Naive B cell (primary cell): ENCODE measurements at places on chromosomes 5 and 9.

- H3K36me3 ChIP-seq: peaks cover 12% of the 10 kb centered on the region
- peaks cover 11% of the 10 kb centered on the region for H3K27me3 ChIP-seq
- no peak overlapping the region for H3K4me3 ChIP-seq
- no peak for DNase-seq
Measured at GRCh38 chr5:138471052-138471361, 5.7 kb downstream of the EGR1 start.

- H3K4me1 ChIP-seq: peaks cover 24% of the 10 kb centered on the region
- no peak overlapping the region for H3K27ac ChIP-seq
- H3K36me3 ChIP-seq: peaks cover 11% of the 10 kb centered on the region
- DNase-seq: no peak
- no peak overlapping the region for H3K4me3 ChIP-seq
- no peaks in the 10 kb centered on the region for H3K27me3 ChIP-seq
Measured at GRCh38 chr9:79629721-79630120, 58.0 kb downstream of the TLE4 start.

DNA sequence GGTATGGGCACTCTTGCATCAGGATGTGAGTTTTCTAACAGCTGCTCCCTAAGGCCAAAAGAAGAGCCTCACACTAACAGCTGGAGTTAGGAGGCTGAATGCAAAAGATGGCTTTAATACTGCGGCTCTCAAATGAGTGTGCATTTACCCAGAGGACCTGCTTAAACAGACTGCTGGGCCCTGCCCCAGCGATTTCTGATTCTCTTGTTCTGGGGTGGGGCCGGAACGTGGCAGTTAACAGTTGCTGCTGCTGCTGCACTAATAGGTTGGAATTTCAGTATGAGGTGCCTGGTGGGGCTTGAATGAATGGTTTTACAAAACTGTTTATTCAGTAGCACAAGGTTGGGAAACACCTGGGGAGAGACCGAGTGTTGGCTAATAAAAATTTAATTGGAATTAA, 26.1 kb downstream of the HMGCR start:
- H3K27ac ChIP-seq: no peak overlapping the region
- peaks cover 25% of the 10 kb centered on the region for H3K36me3 ChIP-seq
- no peaks in the 10 kb centered on the region for H3K27me3 ChIP-seq
- no peak for DNase-seq
- no peak overlapping the region for H3K4me3 ChIP-seq
- no peaks in the 10 kb centered on the region for H3K4me1 ChIP-seq

- H3K27ac ChIP-seq: peak overlapping the region; percentile 39
- H3K36me3 ChIP-seq: no peaks in the 10 kb centered on the region
- H3K27me3 ChIP-seq: no peaks in the 10 kb centered on the region
- H3K4me1 ChIP-seq: peaks cover 23% of the 10 kb centered on the region
Measured at GRCh38 chr5:116492776-116493175, 81.8 kb downstream of the SEMA6A start.

- peaks cover 43% of the 10 kb centered on the region for H3K27me3 ChIP-seq
- H3K27ac ChIP-seq: no peak overlapping the region
- H3K36me3 ChIP-seq: no peaks in the 10 kb centered on the region
- no peak for DNase-seq
Measured at GRCh38 chr9:127660886-127661741, 45.7 kb upstream of the CFAP157 start.

GRCh38 chr5:116785106-116785505, 210.5 kb upstream of the SEMA6A start:
- DNase-seq: no peak
- H3K4me1 ChIP-seq: no peaks in the 10 kb centered on the region
- no peaks in the 10 kb centered on the region for H3K27me3 ChIP-seq
- H3K4me3 ChIP-seq: no peak overlapping the region

- H3K4me3 ChIP-seq: peak within 1 kb of the TSS; percentile 55
- no peak for DNase-seq
- no peak within 1 kb of the TSS for H3K27ac ChIP-seq
- peaks cover 11% of the 10 kb centered on the region for H3K4me1 ChIP-seq
Measured at GRCh38 chr5:146878476-146879172, at the start of gene PPP2R2B. PPP2R2B (minus strand) TSS chr5:146878757.

GRCh38 chr9:5957166-5957565, 58.3 kb downstream of the RANBP6 start:
- no peaks in the 10 kb centered on the region for H3K36me3 ChIP-seq
- H3K27me3 ChIP-seq: no peaks in the 10 kb centered on the region
- DNase-seq: no peak
- no peak overlapping the region for H3K27ac ChIP-seq
- no peak overlapping the region for H3K4me3 ChIP-seq

- no peak overlapping the region for H3K27ac ChIP-seq
- H3K27me3 ChIP-seq: no peaks in the 10 kb centered on the region
- H3K36me3 ChIP-seq: no peaks in the 10 kb centered on the region
Measured at GRCh38 chr9:77544546-77544945, 103.6 kb downstream of the GNA14 start.

DNA sequence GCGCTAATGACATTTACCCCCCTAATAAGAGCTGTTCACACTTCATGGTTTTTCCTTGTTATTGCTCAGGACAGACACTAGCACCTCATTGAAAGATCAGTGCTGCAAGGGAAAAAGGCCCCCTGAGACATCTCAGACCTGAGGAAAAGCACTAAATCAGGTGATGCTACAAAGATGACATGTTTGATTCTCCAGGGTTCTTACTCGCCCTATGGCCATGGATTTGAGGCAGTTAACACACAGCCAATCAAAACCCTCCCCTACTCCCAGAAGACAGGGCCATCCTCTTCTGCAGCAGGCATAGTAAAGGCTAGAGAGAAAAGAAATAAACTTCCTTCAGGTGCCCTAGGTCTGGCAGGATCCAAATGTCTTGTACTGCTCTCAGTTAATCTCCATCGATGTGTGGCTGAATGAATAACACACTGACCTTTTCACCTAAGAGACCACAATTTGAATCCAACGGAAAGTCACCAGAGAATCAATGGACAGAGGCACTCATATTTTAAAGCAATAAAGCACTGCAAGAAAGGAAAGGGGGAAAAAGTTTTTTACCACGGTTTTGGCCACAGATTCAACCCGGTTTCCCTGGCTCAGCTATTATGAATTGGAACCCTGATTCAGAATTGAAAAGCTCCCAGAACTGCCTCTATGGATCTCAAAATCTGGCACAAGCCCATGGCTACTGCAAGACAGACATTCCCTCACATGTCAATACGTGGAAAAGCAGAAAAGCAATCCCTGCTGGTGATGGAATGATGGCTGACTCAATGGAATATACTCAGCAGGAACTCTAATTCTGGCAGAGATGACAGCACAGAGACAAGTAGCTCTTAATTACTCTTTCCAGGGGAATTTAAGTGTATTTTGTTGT, 329.5 kb downstream of the BNC2 start:
- no peak for DNase-seq
- H3K4me3 ChIP-seq: no peak overlapping the region
- H3K27ac ChIP-seq: no peak overlapping the region
- H3K4me1 ChIP-seq: no peaks in the 10 kb centered on the region
- no peaks in the 10 kb centered on the region for H3K36me3 ChIP-seq
- no peaks in the 10 kb centered on the region for H3K27me3 ChIP-seq

DNA sequence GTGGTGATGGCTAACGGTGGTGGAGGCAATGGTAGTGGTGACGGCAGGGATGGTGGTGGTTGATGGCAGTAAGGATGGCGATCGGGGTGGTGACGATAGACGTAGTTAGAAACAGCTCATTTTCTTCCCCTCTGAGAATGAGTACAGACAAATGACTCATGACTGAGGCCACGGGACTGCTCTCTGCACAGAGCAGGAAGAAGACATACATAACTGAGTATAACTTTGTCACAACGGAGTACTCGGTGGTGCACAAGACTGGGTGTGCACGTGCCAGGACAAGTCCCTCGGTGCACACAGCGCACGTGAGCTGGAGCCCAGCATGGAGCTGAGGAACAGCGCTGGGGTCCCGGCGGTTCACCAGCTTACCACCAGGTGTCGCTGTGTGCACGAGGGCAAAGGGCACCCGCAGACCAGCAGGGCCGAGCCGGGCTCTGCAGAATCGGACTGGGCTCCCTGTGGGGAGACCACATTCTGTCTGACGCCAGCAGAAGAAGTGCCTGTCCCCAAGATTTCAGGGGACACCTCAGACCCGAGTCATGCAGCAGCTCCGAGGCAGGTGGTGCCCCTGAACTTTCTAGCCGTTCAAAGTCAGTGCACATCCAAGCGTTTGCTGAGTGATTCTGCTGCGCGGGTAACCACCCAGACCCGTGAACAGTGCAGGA, 188.6 kb downstream of the FSTL4 start:
- no peaks in the 10 kb centered on the region for H3K36me3 ChIP-seq
- DNase-seq: peak; percentile 62
- no peak overlapping the region for H3K4me3 ChIP-seq
- H3K27ac ChIP-seq: no peak overlapping the region

DNA sequence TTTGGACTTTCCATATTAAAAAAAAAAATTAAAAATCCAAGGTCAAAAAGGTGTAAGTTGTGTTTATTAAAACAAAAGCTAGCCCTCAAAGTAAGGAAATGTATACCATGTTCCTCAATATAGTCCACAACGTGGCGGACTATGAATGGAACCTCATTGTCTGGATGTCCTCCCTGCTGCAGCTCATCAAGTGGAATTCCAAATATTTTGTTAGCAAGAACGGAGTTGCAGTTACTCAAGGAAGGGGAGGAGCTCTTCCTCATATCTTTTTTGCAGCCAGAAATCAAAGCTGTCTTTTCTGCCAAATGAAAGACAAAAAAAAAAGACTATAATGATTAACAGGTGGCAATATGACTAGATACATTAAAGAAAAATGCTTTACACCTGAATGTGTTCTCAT, 14.0 kb downstream of the FAM13B start:
- no peak for DNase-seq
- no peaks in the 10 kb centered on the region for H3K27me3 ChIP-seq
- H3K36me3 ChIP-seq: peaks cover 18% of the 10 kb centered on the region

DNA sequence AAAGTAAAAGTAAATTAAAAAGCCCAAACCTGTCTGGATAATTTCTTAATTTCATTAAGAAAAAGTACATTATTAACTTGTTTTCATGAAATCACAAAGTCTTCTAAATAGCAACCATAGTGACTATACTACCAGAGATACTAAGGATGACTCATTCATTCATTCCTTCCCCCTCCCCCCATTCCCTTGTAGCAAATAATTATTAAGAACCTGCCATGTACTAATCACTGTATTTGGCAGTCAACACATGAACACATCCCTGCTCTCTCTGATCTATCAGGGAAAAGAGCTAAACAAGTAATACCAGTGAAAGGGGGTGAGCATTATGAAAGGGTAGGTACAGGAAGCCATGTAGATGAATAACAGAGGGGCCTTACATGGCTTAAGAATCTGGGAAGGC, 203.9 kb downstream of the CWC27 start:
- no peak for DNase-seq
- peaks cover 17% of the 10 kb centered on the region for H3K36me3 ChIP-seq
- H3K4me3 ChIP-seq: no peak overlapping the region

DNA sequence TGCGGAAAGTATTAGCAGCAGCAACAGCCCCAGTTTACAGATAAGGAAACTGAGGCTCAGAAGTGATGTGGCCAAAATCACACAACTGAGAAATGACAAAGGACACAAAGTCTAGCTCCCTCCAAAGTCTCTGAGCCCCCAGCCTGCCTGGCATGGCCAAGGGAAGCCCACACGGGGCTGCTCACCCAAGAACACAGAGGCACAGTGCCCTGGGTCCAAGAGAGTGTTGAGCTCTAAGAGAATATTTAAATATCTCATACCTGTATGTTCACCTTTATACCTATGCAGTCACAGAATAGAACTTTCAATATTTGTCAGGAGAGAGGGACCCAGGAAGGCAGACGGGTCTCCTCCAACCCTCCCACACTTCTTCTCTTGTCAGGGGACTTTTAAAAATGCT, 16.6 kb downstream of the VAV2 start:
- H3K4me3 ChIP-seq: no peak overlapping the region
- no peaks in the 10 kb centered on the region for H3K27me3 ChIP-seq
- no peak for DNase-seq
- no peaks in the 10 kb centered on the region for H3K36me3 ChIP-seq
- H3K4me1 ChIP-seq: peaks cover 80% of the 10 kb centered on the region

DNA sequence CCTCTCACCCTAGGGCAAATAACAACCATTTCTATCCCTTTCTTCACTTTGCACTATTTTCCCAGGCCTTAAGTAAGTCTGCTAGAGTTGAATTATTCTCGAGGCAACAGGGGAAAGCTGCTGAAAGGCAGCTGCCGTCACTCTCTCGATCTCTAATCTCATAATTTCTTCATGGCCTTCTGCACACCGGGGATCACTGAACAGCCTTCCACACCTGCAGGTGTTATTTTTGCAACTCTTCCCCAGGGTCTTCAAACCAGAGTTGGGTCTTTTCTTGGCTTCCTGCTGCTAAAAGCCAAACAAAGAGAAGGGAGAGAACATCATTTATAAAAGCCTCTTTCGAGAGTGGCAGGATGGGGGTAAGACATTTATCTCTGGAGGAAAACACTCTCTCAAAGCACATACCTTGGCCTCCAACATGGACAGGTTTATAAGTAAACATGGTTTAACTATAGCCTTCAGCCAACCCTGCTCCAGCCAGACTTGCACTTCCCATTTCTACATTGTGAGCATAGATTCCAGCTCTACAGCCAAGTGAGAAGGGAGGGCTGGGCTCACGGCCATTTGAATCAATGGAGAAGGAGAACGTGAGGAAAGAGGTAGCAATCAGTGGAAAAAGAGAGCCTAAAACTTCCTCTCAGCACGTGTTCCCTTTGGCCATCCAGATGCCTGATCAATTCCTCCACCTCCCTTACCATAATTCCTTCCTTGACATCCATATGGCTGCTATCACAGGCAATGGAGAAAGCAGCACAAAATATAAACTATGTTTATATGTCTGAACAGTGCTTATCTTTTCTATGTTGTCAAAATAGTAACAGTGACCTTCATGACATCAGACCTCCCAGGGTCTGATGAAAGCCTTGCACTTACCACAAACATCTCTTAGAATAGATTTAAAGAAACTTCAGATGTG, 464.9 kb downstream of the TLE1 start:
- no peak overlapping the region for H3K4me3 ChIP-seq
- H3K36me3 ChIP-seq: no peaks in the 10 kb centered on the region
- no peak for DNase-seq
- peak overlapping the region; percentile 26 for H3K27ac ChIP-seq
- peaks cover 16% of the 10 kb centered on the region for H3K4me1 ChIP-seq
- no peaks in the 10 kb centered on the region for H3K27me3 ChIP-seq

GRCh38 chr5:122649080-122649479, 125.8 kb upstream of the SNX2 start:
- H3K36me3 ChIP-seq: no peaks in the 10 kb centered on the region
- peaks cover 8% of the 10 kb centered on the region for H3K4me1 ChIP-seq
- no peak overlapping the region for H3K27ac ChIP-seq
- DNase-seq: no peak

GRCh38 chr5:61319388-61320146, 12.5 kb upstream of the ZSWIM6 start:
- peaks cover 22% of the 10 kb centered on the region for H3K4me1 ChIP-seq
- no peaks in the 10 kb centered on the region for H3K27me3 ChIP-seq
- peaks cover 4% of the 10 kb centered on the region for H3K36me3 ChIP-seq

GRCh38 chr9:106622164-106622487, 240.8 kb upstream of the ZNF462 start:
- H3K36me3 ChIP-seq: no peaks in the 10 kb centered on the region
- H3K4me3 ChIP-seq: no peak overlapping the region
- DNase-seq: no peak
- H3K4me1 ChIP-seq: no peaks in the 10 kb centered on the region
- no peaks in the 10 kb centered on the region for H3K27me3 ChIP-seq

- no peak overlapping the region for H3K27ac ChIP-seq
- DNase-seq: no peak
- no peak overlapping the region for H3K4me3 ChIP-seq
- H3K36me3 ChIP-seq: no peaks in the 10 kb centered on the region
- H3K4me1 ChIP-seq: no peaks in the 10 kb centered on the region
Measured at GRCh38 chr9:89844535-89844934, 239.7 kb downstream of the GADD45G start.
